ENCODE measurements at places on chromosomes 2 and 18.
A peak's percentile ranks its signal among the peaks of the same experiment; 100 is the strongest.

DNA sequence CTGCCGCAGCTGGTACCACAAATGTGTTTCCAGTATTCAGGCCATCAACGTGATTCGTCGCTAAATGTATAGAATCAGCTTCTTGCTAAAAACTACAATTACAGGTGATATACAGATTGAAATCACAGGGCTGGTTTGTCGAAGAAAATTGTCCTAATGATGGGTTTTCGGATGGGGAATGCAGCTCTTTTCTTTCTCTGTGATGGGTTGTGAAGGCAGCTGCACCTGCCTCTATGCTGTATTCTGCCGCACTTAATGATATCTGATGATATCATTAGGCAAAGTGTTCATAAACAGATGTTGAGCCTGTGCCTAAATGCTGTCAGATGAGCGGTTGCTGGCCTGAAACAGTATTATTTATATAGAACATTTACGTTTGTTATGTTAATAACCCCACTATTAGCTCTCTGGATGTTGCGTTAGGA, 218.1 kb downstream of the ARHGAP15 start:
- no peak for DNase-seq

DNA sequence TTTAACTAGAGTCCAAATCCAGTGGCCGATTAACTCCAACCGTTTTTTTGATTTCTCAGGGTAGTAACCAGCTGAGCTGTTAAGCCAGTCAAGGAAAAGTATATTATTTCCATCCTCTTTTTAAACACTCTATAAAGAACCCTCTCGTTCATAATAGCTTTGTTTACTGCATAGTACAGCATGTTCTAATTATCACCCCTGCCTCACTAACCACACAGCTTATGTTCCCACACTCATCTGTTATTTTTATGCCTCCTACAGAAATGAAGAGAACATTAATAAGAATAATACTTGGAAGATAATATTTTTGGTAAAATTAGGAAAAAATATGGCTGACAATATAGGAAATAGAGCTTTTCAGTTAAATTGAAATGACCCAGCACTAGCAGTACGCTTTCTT, 2132.8 kb upstream of the CELF4 start:
- DNase-seq, result no peak

GRCh38 chr18:27181726-27182125, 3.4 kb downstream of the CHST9 start:
- DNase-seq, result no peak

DNA sequence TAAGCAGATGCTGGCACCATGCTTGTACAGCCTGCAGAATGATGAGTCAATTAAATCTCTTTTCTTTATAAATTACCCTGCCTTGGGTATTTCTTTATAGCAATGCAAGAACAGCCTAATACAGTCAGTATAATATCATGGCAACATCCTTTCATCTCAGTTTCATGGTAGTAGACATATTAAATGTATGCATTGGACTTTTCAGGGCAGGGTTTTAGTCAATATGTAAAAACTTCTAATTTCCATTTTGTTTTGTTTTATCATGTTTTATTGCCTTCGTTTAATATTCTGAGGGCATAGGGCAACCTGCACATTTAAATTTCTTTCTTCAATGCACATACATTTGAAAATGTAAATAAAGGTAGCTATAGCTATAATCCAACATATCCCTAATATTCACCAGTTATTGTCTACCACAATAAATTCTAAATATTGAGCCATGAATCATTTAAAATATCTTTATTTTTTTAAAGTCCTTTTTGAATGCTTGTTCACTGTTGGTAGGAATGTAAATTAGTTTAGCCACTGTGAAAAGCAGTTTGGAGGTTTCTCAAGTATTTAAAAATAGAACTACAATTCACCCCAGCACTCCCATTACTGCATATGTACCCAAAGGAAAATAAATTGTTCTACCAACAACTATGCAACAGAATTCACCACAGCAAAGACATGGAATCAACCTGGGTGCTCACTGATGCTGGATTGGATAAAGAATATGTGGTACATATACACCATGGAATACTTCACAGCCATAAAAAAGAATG, 41.8 kb upstream of the GRB14 start:
- no peak for DNase-seq

DNA sequence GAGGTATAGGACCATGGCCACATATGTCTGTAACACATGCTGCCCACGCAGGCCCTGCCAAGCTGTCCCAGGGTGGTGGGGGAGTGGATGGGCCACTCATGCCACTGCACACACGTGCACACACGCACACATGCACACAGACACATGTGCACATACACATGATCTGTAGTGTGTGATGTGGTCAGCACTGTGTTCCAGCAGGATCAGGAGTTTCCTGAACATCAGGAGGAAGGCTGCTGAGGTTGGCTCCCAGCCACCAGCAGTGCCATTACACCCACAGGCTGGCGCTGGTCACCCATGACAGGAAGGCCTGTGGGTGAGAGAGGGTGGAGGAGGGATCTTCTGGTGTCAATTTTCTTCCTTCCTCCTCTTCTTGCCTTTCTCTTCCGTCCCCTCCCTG, 44.7 kb downstream of the POMC start:
- DNase-seq, result no peak

GRCh38 chr2:67462738-67463496, 65.8 kb downstream of the ETAA1 start:
- DNase-seq, result peak; percentile 72

GRCh38 chr2:235709124-235709813, 215.4 kb downstream of the AGAP1 start:
- DNase-seq, result peak; percentile 89

GRCh38 chr2:196384729-196385128, 213.4 kb upstream of the STK17B start:
- no peak for DNase-seq

DNA sequence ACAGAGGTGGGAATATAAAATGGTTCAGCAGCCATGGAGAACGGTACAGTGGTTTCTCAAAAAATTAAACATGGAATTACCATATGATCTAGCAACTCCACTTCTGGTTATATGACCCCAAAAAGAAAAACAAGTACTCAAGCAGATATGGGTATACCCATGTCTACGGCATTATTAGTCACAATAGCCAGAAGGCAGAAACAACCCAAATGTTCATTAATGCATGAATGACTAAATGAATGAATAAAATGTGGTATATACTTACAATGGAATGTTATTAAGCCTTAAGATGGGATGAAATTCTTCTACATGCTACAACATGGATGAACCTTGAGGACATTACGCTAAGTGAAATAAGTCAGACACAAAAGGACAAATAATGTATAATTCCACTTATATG, 266.8 kb upstream of the FBXO11 start:
- peak; percentile 88 for DNase-seq

DNA sequence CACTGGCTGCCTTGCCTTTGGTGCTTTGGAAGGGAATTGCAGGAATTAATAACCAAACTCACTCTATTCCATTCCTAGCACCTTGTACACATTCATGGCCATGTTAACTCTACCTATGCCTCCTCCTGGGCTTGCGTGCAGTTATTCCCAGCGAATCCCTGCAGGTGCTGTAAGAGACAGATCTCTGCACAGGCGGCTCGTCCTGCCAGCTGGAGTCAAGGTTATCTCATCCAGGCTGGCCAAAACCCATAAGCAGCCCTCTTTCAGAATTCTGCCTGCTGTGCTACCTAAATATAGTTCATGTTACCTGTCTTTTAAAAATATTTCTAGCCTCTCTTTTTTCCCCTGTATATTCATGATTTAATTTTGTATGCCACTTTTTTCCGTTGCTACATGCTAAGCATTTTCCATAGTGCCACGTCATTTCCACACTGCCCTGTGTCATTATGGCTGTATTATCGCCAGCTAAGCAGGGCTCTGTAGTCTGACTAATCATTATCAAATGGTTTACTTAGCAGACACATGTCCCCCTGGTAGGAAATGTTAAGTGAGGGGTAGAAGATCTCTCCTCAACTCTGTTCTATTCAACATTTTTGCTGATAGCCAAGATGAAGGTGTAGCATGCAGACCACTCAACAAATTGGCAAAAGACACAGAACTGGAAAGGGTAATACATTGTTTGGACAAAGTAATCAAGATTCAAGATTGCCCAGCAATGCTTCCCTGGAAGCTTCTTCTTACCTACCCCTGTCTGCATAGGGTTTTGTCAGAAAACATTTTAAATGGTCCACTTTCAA, 79.7 kb upstream of the TAF1B start:
- no peak for DNase-seq

DNA sequence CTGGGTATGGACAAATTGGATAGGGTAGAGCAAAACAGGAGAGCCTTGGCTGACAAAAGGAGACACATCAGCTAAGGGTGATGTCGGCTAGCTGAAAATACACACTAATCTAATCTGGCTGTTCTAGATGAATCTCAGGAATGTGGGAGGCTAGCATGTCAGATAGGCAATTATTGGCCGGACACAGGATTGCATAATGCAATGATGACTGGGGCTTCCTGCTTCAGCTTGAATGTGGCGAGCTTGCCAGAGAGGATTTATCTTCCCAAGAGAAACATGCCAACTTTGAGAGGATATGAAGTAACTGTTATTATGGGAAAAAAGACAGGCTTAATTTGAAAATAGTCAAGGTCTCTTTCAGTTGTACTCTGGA, 102.4 kb downstream of the TRIB2 start:
- peak; percentile 85 for DNase-seq

DNA sequence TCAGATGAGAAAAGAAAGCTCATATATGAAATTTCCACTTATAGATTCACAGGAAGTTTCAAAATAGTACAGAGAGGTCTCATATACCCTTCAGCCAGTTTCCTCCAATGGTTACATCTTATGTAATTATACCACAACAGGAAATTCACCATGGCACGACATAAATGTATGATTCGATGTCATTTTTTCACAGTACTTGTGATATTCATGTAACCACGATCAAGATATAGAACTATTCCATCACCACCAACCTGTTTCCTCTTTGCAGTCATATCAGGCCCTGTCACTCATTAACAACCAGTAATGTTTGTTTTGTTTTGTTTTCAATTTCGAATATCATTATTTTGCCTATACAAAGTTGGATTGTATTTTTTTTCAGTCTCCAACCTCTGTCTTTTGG, 314.3 kb upstream of the POU3F3 start:
- no peak for DNase-seq

DNA sequence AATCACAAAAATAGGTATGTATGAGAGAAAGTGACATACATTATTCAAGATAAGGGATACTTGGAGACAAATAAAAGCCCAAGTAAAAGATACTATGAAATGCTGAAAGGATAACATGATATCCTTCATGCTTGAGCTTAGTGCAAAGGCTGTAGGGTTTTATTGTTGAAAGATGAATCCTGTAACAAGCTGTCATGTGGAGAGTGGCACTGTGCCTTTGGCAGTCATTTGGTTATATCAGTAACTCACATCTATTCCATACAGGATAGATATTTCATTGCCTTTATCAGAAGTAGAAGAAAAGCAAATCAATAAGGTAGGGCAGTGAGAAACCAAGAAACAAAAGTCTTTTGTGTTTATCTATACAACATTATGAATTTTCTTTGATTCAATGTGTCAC, 211.0 kb downstream of the ZNF385B start:
- no peak for DNase-seq

DNA sequence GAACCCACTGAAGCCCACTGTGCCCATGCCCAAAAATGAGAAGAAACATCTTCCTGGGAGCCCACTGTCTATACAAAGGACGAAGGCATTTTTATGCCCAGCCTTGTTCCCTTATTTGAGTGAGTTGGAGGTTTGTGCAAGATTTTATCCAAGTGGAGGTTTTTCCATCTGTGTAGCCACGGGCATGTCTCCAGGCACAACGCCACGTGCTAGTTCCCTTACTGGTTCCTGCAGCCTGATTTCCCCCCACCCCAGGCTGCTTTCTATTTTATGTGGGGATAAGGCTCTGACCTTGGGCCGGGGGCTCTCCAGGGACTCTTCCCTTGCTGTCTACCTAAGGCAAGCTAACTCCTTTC, 22.2 kb upstream of the TXNL4A start:
- no peak for DNase-seq

DNA sequence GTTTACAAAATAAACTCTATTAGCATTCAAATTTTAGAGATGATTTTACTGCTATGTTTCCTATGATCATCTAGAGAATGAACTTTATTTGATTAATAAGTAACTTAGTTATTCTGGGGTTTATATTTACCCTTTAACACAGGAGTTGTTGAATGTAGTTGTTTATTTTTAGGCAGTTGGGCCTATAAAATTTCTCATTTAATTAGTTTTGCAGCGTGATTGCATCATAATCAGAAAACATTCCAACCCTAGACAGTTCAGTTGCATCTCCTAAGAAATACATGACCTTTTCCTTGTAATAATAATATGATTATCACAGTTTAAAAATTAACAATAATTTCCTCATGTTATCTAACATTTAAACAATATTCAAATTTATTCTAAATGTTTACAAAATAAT, 224.7 kb upstream of the CDH7 start:
- no peak for DNase-seq

DNA sequence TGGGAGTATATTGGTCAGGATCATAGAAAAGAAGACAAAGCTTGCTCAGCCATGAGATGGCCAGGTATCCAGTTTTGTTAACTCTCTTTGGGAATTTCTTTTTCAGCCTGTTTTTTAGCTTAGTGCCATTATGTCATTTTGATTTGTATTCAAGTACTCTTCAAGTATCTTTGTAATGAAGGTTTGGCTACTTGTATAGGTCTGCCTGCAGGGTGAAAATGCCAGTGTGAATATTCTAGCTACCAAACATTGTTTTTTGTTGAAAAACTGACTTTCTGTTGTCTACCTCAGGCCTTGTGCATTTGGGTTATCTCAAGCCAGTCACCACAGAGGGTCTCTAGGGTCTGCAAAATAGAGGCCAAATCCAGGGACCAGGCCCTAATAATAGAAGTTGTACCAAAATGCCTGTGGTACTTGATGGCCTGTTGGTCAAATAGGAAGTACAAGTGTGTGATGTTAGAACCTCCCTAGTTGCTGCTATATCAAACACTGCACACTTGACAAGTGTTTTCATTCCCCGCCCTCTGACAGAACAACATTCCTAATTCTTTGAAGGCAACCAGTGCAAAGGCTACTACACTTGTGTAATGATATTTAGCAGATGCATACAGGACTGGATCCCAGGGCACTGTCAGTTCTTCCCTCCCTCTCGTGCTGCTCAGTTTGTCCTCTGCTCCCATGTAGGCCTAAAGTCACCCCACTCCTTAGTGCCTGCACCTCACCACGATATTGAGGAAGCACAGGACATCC, 36.4 kb downstream of the RNMT start:
- no peak for DNase-seq

GRCh38 chr2:233081731-233082221, 21.6 kb downstream of the INPP5D start:
- no peak for DNase-seq

DNA sequence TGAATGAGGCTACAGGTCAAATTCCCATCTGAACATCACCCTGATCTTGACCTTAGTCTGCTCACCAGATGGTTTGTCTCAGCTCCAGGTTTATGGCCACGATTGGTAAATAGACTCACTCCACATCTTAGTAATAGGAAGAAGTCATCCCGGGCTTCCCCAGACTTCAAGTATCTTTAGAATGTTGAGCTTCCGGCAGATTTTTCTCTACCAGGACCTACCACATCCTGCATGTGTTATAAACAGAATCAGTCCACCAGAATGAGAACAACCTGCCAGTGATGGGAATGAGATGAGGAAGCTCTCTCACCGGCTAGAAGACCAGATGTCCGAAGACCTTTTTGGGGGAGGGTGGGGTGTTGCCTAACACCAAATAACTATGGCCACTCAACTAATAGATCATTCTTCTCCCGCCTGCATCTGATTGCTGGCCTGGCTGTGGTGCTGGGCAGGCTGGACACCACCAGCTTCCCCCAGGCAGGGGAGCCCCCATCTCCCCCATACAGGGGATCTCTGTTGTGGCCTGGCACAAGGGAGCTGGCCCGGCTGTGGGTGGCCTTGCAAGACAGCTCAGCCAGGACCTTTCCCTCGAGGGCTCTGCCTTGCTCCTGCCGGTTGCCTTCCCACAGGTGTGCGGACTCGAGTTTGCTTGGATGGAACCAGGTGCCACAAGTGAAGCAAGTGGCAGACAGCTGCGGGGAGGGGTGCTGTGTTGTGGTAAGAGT, 88.5 kb downstream of the SH3RF3 start:
- DNase-seq, result peak; percentile 47
